CD8-positive, alpha-beta memory T cell (primary cell): ENCODE measurements at places on chromosomes 7 and 10. TPM values are rescaled to one million over a fixed set of nuclear protein-coding genes. Genes with fewer than 3 reads are reported as not detected.

VIPR2 gene
- total RNA-seq, result 0.15 TPM

CCZ1B gene
- 52.2 TPM for total RNA-seq

SPDYE16 gene
- 0.42 TPM for total RNA-seq

TRIM56 gene
- 29.1 TPM for total RNA-seq

ABHD11 gene
- total RNA-seq, result 26.5 TPM

PRKG1 gene
- not detected for total RNA-seq

TLX1 gene
- not detected for total RNA-seq

TMEM184A gene
- total RNA-seq, result not detected

ZCCHC24 gene
- total RNA-seq, result 1.00 TPM

CALHM1 gene
- not detected for total RNA-seq

GSTO2 gene
- total RNA-seq, result 1.1 TPM

GPR15LG gene
- not detected for total RNA-seq

EFCAB10 gene
- not detected for total RNA-seq

LIPN gene
- total RNA-seq, result not detected

STEAP1 gene
- not detected for total RNA-seq

LFNG gene
- total RNA-seq, result 28.0 TPM

AMZ1 gene
- not detected for total RNA-seq

SPDYE11 gene
- total RNA-seq, result not detected

TYW1B gene
- 5.1 TPM for total RNA-seq

LIPF gene
- total RNA-seq, result not detected
